Fibroblast of skin of right biceps (primary cell): ENCODE measurements at places on chromosomes 5 and 9.

GRCh38 chr5:165560648-165561047 lies 2055.2 kb downstream of the MAT2B start:
- DNase-seq, result no peak

- DNase-seq, result no peak
These were observed 22.1 kb upstream of the GRPEL2 start for GRCh38 chr5:149323210-149323609.

DNA sequence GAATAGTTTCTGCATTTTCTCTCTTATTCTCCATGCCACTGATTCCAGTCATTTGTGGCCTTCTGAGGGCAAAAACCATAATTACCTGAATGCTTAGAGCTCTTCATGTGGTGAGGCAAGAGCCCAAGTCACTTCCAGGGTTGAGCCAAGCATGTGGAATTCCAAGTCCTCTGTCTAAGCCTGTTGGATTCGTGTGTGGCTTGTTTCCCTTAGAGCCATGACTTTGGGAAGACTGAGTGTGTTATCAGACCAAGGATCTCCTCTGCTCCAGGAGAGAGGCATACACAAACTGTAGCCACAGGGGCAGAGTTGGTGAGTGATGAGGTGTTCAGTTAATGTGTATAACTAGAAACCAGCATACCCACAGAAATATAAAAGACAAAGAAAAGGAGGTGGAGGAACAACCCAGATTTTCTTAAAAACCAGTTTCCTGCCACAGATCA lies 27.1 kb downstream of the SLC22A5 start:
- no peak for DNase-seq

DNA sequence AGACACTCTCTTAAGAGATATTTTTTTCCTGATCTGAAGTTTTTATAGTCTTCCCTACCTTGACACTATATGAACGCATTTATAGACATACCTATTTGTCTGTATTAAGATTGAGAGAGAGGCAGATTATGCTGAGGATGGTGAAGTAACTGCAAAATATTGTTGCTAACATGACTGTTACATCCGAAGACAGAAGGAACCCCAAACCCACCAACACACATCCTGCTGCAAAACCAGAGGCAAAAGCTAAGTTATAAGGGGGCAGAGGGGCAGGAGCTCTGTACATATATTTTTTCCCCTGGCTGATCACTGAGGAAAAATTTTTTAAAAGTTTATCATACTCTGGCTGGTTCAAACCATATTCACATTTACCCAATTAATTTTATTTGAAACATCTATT lies 279.0 kb downstream of the MLLT3 start:
- DNase-seq, result no peak

DNA sequence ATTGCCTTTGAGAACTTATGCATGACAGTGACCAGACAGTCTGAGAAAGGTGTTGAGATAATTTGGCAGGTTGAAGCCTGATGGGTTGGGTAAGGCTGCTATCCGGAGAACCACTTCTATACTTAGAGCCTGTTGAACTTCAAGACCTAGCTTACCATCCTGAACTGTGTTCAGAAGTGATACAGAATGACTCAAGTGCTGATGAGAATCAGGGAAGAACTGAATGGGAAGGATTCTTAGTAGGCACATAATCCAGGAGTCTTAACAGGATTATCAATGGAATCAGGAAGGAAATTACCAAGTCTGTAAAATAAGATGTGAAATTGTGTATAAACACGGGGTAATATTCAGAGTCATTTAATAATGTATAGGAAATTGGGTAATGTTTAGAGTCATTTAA lies 9.0 kb upstream of the PAPPA start:
- no peak for DNase-seq

DNA sequence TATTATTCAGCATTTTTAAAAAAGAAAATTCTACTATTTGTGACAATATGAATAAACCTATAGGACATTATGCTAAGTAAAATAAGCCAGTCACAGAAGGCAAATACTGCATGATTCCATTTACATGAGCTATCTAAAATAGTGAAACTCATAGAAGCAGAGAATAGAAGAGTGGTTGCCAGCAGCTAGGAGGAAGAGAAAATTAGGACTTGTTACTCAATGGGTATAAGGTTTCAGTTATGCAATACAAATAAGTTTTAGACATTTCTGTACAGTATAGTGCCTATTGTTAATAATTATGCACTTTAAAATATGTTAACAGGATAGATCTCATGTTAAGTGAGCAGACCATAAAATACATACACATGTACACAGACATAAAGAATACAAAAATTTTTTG lies 73.8 kb upstream of the SPINK5 start:
- DNase-seq, result no peak

- DNase-seq, result no peak
These were observed 219.5 kb downstream of the PCSK5 start for GRCh38 chr9:76109953-76110352.

DNA sequence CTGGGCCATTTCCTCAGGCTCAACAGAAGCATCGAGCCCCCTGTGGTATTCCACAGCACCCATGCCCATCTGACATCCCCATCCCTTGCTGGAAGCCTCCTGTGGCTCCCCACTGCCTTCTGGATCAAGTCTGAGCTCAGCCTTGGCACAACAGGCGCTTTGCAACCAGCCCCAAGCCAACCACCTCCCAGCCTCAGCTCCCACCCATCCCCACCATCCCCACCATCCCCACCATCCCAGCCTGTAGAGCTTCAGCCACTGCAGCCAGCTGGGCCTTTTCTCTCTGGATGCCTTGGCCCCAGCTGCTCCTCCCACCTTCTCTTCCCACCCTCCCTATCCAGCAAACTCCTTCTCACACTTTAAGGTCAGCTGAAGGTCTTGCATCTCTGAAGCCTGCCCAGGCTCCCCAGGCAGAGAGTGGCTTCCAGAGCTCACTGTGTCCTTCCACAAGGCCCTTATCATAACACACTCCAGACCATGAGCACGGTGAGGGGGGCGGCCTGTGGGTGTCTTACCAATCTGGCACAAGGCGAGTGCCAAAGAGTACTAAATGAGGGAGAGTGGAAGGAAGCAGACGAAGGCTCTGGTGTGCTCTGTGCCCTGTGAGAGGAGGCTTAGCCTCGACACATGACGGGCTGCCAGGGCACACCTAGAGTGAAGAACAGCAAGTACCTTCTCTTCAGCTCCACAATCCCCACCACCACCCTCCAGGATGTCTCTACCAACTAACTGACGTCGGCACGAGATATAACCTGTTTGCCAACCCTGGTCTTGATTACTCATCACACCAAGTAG lies 6.5 kb downstream of the HIGD2A start:
- DNase-seq, result no peak

DNA sequence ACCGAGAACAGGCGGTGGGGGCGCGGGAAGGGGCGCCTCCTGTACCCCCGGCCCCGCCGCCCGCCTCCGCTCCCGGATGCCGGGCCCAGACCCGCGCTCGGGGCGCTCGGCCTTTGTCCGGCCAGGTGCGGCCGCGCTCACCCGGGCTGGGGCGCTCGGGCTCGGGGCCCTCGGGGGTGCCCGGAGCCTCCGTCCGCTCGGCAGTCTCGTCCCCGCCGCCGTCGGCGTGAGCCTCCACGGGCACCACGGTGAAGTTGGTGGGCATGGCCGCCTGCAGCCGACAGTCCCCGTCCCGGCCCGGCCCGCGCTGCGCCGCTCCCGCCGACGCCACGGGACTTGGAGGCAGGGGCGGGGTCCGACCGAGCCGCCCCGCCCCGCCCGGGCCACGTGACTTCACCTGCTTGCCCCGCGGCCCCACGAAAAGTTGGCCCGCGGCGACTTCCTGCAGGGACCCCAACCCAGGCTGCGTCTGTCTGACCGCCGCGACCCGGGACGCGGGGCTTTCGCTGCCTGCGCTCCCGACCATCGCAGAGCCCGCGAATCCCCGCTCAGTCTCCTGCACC lies at the start of gene SLC12A7:
Gene SLC12A7 (minus strand): TSS at position 337 of the 563 bp plus-strand sequence. CDS start 72 bp downstream, at position 265.
- peak; percentile 19 for DNase-seq

- no peak for DNase-seq
These were observed 346.7 kb upstream of the KLF9 start for GRCh38 chr9:70761139-70761670.

DNA sequence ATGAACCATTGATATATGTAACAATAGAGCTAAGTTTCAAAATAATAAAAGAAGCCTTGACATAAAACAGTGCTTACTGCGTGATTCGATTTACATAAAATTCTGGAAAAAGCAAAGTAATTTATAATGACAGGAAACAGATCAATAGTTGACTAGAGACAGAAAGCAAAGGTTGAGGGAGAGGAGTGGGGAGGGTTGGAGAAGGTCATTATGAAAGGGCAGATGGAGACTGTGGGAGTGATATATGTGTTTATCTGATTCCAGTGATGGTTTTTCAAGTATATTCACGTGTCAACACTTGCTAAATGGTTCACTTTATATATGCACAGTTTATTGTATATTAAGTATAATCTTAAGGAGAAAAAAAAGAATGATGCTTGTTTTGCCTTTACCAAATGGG lies 1885.7 kb upstream of the NUDT12 start:
- no peak for DNase-seq

DNA sequence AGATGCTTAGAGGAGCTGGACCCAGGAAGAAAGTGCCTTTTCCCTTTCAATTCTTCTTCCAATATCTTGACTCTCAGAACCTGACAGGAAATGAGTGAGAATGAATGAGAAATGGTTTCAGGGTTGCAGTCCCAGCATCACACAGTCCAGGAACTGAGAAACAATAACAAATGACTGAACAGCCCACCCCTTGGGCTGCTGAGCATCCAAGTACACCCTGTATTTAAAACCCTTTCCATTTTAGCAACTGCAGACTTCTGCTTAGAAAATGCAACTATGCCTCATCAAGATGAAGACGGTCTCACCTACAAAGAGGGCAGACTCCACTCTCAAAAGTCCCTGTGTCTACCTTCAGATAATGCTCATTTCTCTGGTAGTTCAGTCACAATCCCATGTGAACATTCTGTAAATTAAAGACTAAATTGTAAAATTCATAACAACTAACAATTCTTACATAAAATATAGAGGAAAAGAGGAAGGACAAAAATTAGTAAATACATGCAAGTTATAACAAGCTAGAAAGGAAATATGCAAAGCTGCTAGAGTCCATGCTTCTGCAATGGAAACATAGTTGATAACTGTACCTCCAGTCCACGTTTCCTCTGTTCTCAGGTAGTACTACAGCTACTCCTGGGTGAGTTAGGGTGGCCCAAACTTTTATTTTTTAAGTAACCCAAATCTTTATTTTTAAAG lies 316.5 kb downstream of the ICE1 start:
- DNase-seq, result no peak

DNA sequence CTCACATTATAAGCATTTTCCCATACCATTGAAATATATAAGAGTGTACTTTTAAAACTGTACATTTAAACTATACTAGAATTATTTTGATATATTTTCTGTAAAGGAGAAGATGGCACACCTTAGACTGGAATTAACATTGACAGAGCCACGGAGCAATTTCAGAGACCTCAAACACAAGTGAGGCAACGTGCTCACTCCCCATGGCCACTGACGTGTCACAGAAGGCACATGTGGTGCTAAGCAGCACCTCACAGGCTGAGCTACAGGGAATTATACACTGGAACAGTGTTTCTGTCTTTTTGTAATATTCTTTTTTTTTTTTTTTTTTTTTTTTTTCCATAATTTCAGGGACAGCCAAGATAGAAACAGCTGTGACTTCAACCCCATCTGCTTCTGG lies 66.5 kb downstream of the NUP214 start:
- DNase-seq, result no peak

DNA sequence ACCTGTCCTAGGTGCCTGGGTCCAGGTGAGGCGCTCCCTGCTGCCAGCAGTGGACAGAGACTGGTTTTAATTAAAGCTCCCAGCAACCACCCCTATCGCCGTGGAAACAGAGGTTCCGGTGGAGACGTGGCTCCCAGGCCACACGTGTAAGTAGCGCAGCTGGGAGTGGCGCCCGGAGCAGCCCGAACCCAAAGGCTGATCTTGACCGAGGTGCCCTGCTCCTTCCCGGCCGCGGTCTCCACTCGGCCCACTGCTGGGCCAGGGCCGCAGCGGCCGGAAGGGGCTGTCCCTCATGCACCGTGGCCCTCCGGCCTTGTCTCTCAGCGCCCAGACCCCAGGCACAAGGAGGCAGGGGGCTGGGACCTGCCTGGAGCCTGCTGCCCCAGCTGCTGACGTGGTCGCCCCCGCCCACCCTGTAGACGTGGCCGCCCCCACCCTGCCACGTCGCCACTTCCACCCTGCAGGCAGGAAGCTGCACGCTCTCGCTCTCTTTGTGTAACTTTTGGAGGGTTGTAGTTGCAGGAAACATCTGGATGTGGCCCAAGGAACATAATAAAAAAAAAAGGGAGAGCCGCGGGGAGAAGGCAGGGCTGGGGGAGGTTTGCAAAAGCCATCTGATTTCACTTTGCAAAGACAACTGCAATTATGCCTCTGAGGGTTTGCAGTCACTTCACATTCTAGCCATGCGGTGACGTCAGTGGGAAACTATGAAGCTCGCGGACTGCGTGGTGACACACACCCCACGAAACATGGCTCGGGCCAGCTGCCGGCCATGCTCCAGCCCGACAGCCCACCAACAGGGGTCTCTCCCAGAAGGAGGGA lies 129.9 kb downstream of the RXRA start:
- peak; percentile 100 for DNase-seq

DNA sequence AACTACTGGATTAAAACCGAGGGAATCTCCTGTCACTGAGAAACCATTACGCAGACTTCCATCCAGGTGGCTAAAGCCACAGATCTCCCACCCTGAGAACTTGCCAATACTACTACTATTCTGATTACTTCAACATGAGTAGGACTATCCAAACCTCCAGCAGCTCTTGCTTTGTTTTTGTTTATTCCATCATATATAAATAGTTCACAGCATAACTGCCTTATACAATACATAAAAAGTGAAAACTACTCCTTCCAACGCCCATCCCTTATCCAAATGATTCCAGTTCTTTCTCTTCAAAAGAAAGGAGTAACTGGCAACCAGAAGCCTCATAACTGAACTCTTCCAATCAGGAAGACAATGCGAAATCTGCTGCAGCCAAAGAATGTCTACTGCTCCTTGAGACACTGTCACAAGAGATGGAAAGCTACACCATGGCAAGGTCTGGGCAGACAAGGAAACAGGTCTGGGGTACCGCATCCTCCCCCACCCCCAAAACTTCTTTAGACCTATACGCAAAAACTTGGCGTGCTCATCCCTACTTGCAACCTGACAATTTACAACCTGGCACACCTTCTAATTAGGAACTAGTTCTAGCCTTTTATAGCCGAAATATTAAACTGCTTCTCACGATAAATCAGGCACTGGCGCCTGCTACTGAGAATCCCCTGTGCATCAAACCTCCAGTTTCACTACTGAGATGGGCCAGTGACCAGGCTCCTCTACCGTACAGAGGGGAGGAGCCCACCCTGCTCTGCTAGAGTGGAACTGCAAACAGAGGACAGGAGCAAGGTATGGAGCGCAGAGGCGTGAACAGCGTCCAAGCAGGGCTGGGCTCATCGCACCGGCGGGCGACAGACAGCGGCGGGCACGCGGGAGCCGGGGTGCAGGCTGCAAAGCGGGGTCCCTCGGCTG lies 986 bp downstream of the PLPP1 start:
- DNase-seq, result peak; percentile 53

GRCh38 chr5:28253431-28253830 lies 1215.0 kb upstream of the CDH9 start:
- DNase-seq, result peak; percentile 59

GRCh38 chr5:67681703-67682102 lies 485.1 kb upstream of the CD180 start:
- DNase-seq, result no peak

- peak; percentile 69 for DNase-seq
These were observed 80.2 kb downstream of the PJA2 start for GRCh38 chr5:109329333-109330237.

- DNase-seq, result peak; percentile 87
These were observed 42.7 kb upstream of the LIFR start for GRCh38 chr5:38598994-38599617.

- no peak for DNase-seq
These were observed 241.2 kb downstream of the FAM114A2 start for GRCh38 chr5:153797484-153797883.
